ENCODE measurements at places on chromosomes 5 and 9.

DNA sequence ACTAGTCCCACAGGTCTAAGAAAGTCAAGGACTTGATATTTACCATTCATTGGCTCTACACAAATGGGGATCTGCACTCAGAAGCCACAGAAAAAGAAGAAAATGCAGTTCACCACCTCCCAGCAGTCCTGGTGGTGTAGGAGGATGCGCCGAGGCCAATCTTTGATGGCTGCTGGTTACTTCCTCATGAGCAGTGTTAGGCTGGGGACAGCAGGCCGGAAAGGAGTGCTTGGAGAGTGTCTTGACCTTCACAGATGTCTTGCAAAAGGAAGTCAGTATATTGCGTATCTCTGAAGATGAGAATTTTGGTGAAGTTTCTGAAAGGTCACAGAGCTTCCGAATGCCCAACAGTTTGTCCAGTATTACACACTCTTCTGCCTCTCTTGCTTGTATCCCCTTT, 597.0 kb downstream of the EBF1 start:
- no peak for DNase-seq

DNA sequence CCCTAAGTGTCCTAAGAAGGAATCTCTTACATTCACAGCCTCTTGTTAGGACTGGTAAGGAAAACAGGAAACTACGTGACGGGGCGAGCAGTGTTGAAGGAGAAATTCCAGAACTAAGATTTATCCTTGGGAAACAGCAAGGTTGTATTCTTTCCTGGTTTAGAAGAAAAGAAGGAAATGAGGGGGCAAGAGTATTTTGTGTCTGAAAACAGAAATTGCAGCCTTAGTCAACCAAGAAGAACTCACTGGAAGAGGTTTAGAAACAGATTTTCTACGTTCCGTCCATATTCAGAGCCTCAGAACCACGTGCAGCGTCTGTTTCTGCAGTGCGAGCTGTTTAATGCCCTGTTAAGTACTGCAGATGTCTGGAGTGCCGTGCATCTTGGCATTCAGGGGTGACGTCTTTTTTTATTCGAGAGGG, 75.2 kb downstream of the GOLPH3 start:
- no peak for DNase-seq

- DNase-seq: no peak
Observed at GRCh38 chr5:180130291-180130869, 58.8 kb upstream of the RNF130 start.

DNA sequence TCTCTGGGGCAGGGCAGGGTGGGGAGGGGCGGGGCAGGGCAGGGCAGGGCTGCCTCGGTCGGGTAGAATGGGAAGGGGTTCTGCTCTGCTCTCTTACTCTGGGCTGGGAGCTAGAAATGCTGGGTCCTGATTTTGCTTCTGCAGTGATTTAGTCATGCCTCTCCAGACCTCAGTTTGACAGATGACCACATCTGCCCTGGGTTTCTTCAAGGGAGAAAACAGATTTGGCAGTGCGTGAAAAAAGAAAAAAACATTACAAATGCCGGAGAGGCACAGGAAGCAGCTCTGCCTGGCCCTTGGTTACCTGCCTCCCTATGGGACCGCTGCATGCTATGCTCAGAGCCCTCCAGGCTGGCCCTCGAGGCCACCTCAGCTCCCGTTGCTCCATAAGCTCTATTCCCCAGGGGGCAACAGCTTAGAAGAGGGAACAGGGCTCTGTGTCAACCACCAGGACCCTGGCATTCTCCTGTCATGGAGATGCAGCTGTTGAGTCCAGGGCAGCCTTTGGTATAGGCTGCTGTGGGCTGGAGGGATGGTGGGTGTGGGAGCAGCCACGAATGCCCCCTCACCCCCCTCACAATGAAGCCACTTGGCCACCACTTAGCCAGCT, 53.2 kb upstream of the UBTD2 start:
- DNase-seq: no peak

- peak; percentile 14 for DNase-seq
Observed at GRCh38 chr5:98631311-98632054, 142.0 kb upstream of the RGMB start.

GRCh38 chr5:126920291-126920690, 110.1 kb downstream of the MARCHF3 start:
- DNase-seq: no peak

DNA sequence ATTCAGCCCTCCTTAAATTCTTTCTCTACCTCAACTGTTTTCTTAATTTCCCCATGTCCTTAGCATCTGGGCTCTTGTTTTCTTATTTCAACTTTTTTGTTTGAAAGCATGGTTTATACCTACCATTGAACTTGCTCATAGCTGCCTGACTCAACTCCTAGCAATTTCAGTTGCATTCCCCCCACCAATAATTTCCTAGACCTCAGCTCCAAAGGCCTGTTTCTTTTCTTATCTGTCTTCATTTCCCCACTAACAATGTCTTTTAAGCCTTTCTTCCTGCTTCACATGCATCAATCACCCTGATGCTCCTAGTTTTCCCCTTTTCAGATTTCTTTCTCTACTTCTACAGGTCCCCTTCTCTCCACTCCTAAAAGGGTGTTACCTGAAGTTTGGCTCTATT, 129.7 kb upstream of the PDE4D start:
- no peak for DNase-seq

DNA sequence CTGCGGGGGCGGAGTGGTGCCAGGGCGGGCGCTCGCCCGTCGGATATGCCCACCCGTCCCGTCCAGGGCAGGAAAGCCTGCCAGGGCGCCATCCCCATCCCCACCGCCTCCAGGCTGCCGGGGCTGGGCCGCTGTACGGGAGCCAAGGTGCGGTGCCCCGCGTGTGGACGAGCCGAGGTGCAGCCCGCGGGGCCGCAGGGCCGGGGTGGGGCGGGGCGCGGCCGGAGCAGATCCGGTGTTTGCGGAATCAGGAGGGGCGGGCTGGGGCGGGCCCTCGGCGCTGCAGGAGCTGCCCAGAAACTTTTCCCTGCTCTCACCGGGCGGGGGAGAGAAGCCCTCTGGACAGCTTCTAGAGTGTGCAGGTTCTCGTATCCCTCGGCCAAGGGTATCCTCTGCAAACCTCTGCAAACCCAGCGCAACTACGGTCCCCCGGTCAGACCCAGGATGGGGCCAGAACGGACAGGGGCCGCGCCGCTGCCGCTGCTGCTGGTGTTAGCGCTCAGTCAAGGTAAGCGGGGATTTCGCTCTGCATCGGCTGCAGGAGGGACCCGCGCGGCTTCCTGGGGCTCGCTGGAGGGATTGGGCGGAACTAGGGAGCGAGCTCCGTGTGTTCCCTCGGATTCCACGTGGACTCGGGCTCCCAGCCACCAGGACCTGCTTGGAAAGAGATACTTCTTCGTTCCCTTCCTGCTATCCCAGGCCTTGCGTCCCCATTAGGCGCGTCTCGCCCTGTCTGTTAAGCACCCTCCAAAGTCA, at the start of gene ITGA2:
ITGA2 (plus strand) TSS at position 328 of the 756 bp plus-strand sequence; CDS start at position 445, 117 bp downstream.
- peak; percentile 48 for DNase-seq

- DNase-seq: no peak
Observed at GRCh38 chr9:33249983-33250382, 10.0 kb downstream of the SPINK4 start.

- DNase-seq: no peak
Observed at GRCh38 chr9:21669701-21670100, 132.7 kb upstream of the MTAP start.

DNA sequence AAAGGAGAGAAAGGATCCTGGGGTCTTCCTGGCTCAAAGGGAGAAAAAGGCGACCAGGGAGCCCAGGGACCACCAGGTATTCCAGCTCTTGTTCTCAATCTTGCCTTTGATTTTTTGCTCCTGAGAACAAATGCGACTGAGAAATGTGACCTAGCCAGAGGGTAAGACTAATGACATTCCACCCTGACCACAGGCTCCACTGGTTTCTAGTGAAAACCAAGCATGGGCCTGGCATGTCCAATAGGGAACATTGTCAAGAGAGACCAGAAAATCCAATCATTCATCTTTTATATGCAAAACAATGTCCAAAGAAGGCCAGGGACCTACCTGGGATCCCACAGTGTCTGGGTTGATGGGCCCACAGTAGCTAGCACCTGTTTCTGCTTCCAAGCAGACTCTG, 50.3 kb upstream of the TGFBR1 start:
- DNase-seq: no peak

- DNase-seq: peak; percentile 47
Observed at GRCh38 chr9:113886933-113887332, 10.8 kb downstream of the ZNF618 start.

GRCh38 chr9:90240541-90240940, 402.1 kb downstream of the DIRAS2 start:
- DNase-seq: no peak

DNA sequence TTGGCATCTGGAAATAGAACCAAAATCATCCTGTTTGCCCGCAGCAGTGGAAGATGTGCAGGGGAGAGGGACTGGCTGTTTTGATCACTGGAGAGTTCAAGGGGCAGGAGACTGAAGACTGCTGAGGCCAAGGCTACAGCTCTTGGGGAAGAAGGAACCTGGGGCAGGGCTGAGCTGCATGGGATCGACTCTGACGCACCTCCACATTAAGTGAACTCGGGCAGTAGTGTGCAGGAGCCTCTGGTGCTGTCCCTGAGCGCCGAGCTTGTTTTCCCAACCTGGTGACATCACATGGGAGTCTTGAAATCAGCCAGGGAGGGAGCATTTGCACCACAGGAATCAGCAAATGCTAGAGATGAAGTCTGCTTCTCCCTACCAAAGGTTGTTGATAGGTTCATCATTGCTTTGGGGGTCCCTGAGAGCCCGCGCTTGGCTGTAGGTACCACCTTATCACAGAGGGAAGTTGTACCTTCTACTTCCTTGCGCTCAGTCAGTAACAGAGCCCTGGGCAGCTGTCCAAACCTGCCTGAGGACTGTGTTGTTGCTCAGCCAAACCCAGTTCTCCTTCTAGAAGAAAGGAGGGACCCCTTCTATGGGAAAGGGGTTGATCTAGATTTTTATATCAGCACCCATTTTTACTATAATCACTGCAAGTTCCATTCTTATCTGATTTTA, 52.3 kb upstream of the CTSL start:
- no peak for DNase-seq

- DNase-seq: no peak
Observed at GRCh38 chr5:134458234-134459009, 46.7 kb upstream of the CDKN2AIPNL start.

DNA sequence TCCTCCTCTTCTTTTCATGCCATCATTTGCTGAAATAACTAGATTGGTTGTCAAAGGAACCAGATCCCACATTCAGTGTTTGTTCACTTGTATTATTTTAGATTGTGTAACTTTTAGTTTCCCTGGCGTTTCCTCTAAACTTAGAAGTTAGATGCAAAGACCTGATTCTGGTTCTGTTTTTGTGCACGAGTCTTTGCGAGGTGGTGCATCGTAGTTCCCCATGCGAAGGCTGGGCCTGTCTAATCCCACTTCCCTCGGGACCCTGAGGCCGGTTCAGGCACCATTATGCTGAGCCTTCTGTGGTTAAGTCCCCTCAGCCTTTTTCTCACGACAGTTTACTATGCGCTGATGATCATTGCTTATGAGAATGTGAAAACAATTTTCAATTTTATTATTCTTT, 219.1 kb upstream of the OTULINL start:
- no peak for DNase-seq

DNA sequence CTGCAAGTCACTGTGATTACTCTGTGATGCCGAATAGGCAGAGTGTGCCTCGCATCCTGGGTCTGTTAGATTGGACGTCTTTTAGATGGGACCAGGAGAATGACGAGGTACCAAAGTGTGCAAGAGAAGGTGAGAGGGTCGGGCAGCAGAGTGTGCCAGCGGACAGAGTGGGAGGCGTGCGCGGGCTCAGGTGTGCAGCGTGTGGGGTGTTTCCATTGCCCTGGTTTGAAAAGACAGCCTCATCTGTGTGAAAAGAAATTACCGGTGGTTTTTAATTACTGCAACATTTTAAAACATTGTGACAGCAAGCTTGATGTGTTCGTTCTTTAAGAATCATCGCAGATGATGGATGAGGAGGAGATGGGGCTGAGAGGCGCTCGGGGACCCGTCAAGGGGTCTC, 4.2 kb upstream of the FAM163B start:
- no peak for DNase-seq

DNA sequence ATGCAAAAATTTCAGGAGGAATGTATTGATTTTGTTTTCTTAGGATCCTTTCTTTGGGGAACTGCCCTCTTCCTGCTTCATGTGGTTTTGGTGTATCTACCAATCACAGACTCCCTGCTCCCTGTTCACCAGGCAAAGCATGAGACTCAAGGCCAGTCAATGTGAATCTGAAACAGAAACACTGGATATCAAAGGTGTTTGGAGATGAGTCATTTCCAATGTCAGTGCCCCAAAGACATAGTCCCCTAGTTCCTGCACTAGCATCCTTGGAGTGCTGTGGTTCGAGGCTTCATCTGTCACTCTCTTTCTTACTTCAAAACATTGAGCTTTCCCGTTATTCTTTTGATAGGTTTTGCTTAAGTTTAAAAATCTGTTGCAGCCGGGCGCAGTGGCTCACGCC, 8.1 kb downstream of the PPP3R2 start:
- DNase-seq: no peak

DNA sequence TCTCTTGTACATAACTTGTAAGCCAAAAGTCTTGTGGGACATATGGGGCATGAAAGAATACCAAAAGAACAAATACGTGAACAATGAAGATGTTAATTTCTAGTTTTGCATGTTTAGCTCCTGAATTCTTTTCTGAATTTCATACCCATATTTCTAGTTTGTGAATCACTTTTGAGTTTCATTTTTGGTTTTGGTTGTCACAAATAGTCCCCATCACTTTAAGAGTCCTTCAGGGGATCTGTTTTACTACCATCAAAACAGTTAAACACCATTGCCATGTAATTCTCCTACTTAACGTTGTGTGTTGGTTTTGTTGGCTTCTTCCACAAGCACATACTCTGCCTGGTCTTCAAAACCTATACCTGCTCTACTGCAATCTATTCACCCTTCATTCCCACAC, 27.0 kb downstream of the VCAN start:
- no peak for DNase-seq

DNA sequence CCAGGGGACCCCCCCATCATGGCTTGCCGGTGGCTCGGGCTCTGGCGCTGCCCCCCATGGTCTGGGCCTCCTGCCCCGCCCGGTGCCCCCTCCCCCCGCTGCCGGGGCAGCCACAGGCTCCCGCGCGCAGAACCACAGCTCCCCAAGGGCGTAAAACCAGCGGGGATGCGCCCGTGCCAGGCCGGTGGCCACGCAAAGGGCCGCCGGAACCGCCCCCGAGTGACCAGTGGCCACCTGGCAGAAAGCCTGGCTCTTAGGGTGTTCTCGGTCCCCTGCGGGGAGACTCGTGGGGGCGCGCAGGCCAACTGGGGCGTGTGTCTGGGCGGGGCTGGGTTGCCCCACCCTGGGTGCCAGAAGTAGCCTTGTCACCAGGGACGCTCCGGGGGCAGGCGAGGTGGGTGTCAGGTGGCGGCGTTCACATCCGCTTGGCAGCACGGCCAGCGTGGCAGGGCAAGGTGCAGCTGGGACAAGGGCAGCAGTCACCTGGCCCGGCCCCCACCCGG, 515 bp upstream of the AGPAT2 start:
- DNase-seq: no peak

- no peak for DNase-seq
Observed at GRCh38 chr5:141051521-141051866, 320 bp downstream of the PCDHB1 start.
